Progenitor cell of endocrine pancreas (in vitro differentiated cells): ENCODE measurements at places on chromosomes 12 and 14. TPM values are rescaled to one million over a fixed set of nuclear protein-coding genes. Genes with fewer than 3 reads are reported as not detected.
A peak's percentile ranks its signal among the peaks of the same experiment; 100 is the strongest.

- H3K27ac ChIP-seq, result peak overlapping the region; percentile 82
- peak overlapping the region; percentile 59 for H3K4me3 ChIP-seq
- peaks cover 20% of the 10 kb centered on the region for H3K4me1 ChIP-seq
These were observed 1.4 kb downstream of the SIX1 start for GRCh38 chr14:60647837-60648248.

GRCh38 chr14:38663382-38663781 lies 407.5 kb upstream of the CLEC14A start:
- H3K4me3 ChIP-seq, result peak overlapping the region; percentile 25
- H3K27ac ChIP-seq, result peak overlapping the region; percentile 47
- H3K27me3 ChIP-seq, result peaks cover 38% of the 10 kb centered on the region
- H3K4me1 ChIP-seq, result peaks cover 33% of the 10 kb centered on the region
- no peaks in the 10 kb centered on the region for H3K36me3 ChIP-seq

DNA sequence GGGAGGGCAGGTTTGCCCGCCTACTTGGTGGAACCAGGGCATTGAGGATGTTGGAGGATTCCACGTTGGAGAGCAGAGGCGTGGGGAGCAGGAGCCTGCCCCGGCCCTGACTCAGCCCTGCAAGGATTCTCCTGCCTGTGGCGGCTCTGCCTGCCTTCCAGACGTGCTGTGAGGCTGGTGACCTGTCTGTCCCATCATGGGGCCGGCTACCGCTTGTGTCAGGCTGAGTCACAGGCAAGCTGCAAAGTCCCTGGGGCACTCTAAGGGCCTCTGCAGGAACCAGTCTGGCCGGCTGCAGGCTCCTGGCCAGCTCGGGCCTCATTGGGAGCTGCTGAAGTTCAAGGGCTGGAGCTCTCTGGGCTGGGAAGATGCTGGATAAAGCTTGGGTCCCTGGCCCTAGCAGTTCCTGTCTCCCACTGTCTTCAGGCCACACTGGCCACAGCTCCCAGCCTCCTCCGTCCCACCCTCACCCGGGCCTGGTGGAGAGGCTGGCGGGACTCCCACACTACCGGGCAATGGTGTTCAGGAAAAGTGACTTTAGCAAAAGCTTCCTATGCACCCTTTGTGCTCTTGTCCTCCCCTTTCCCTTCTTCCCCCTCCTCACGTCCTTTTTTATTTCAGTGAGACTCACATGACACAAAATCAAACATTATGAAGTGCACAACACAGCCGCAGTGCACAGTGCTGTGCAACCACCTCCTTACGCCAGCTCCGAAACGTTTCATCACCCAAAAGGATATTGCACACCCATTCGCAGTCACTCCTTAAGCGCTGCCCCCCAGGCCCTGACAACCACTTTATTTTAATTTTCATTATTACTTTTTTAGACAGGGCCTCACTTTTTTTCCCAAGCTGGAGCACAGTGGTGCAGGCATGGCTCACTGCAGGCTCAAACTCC lies 22.0 kb upstream of the ULK1 start:
- H3K4me1 ChIP-seq, result no peaks in the 10 kb centered on the region
- H3K27me3 ChIP-seq, result peaks cover 7% of the 10 kb centered on the region
- no peaks in the 10 kb centered on the region for H3K36me3 ChIP-seq
- DNase-seq, result no peak
- no peak overlapping the region for H3K4me3 ChIP-seq

- peaks cover 6% of the 10 kb centered on the region for H3K4me1 ChIP-seq
- no peaks in the 10 kb centered on the region for H3K36me3 ChIP-seq
- DNase-seq, result no peak
- H3K4me3 ChIP-seq, result no peak overlapping the region
- no peaks in the 10 kb centered on the region for H3K27me3 ChIP-seq
These were observed 21.7 kb upstream of the CATSPERB start for GRCh38 chr14:91753501-91754128.

GRCh38 chr12:14629832-14630710 lies 62.4 kb upstream of the PLBD1 start:
- H3K4me1 ChIP-seq, result peaks cover 33% of the 10 kb centered on the region
- H3K27ac ChIP-seq, result peak overlapping the region; percentile 93
- H3K36me3 ChIP-seq, result peaks cover 2% of the 10 kb centered on the region
- peak; percentile 74 for DNase-seq

- no peak for DNase-seq
- H3K4me3 ChIP-seq, result no peak overlapping the region
- H3K36me3 ChIP-seq, result peaks cover 13% of the 10 kb centered on the region
- H3K27ac ChIP-seq, result peak overlapping the region; percentile 81
These were observed 78.8 kb downstream of the ETV6 start for GRCh38 chr12:11728154-11728755.

- H3K4me1 ChIP-seq, result peaks cover 24% of the 10 kb centered on the region
- peaks cover 13% of the 10 kb centered on the region for H3K36me3 ChIP-seq
- DNase-seq, result no peak
- peak overlapping the region; percentile 100 for H3K27ac ChIP-seq
These were observed 4.3 kb upstream of the ZFP36L1 start for GRCh38 chr14:68797121-68797670.

Gene DUSP6
- total RNA-seq, result 80.1 and 85.8 TPM in 2 replicates

Gene AICDA
- total RNA-seq, result not detected in 2 replicates

DNA sequence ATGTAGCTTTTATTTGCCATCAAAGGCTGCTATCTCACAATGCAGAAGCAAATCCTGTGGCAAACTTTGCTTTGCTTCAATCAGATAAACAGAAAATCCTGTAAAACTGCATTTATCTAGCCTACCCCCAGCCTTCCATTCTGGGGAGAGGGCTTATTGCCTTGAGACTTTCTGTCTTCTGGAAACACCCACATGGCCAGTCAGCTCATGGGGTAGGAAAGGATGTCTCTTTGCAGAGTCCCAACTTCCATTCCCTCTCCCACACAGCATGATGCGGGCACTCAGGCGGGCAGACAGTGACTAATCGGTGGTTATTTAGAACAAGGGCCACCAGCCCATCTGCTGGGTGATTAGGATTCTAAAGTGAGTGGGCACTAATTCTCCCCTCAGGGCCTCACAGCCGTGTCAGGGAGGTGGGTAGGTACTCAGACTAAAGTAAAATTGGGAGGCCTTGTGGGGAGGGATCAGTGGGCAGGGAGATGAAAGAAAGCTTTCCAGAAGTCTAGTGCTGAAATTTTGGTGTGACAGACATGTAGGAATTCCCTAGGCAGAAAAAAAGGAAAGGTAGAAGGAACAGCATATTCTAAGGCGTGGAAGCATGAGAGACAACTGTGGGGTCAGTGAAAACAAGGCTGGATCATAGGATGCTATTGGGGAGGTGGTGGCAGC lies 720.5 kb downstream of the VRK1 start:
- no peaks in the 10 kb centered on the region for H3K4me1 ChIP-seq
- H3K27ac ChIP-seq, result no peak overlapping the region
- DNase-seq, result no peak
- H3K27me3 ChIP-seq, result peaks cover 14% of the 10 kb centered on the region

Gene LTBP2
- 0.47 and 0.79 TPM in 2 replicates for total RNA-seq

Gene MBIP
- total RNA-seq, result 29.2 and 32.8 TPM in 2 replicates

DNA sequence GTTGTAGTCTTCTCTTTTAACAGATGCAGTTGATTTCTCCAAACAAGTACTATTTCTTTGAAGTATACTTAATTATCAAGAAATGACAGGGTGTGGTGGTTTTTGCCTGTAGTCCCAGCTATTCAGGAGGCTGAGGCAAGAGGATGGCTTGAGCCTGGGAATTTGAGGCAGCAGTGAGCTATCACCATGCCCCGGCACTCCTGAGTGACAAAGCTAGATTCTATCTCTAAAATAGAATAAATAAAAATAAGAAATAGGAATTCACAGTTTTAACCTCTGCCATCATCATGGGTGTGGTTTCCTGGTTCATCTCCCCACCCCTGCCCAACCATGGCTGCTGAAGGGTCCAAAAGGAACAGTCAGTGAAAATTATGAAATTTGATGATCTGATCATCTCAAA lies 290.2 kb upstream of the FLRT2 start:
- DNase-seq, result no peak
- H3K4me3 ChIP-seq, result no peak overlapping the region
- H3K4me1 ChIP-seq, result peaks cover 3% of the 10 kb centered on the region
- no peaks in the 10 kb centered on the region for H3K36me3 ChIP-seq
- no peak overlapping the region for H3K27ac ChIP-seq

GRCh38 chr14:22159099-22159498 lies 429.9 kb downstream of the DAD1 start:
- no peak overlapping the region for H3K4me3 ChIP-seq
- no peaks in the 10 kb centered on the region for H3K36me3 ChIP-seq
- H3K27ac ChIP-seq, result no peak overlapping the region
- H3K4me1 ChIP-seq, result peaks cover 6% of the 10 kb centered on the region
- no peaks in the 10 kb centered on the region for H3K27me3 ChIP-seq
- DNase-seq, result no peak

Gene TAS2R13
- 3.0 and 3.4 TPM in 2 replicates for total RNA-seq
